ENCODE measurements at places on chromosomes 11 and 22.

GRCh38 chr11:125443767-125444311 lies 52.2 kb downstream of the FEZ1 start:
- no peak for DNase-seq

DNA sequence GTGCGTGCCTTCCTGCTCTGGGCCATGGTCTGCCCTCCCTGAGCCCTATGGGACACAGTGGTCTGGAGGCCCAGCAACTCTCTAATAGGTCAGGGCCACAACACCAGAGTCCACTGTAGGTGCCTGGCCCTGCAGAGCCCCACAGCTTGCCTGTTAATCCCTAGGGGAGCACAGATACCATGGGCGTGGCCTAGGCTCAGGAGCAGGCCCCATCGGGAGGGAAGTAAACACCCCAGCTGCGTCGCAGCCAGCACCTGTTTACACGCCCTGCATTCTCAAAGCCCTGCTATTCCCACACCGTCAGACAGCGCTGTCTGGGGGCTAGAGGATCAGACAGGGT lies 2.5 kb downstream of the KCTD17 start:
- DNase-seq, result no peak

- DNase-seq, result no peak
These were observed 56.4 kb downstream of the TRAF6 start for GRCh38 chr11:36453678-36454077.

- DNase-seq, result no peak
These were observed 54.3 kb downstream of the CTNND1 start for GRCh38 chr11:57815877-57816276.

DNA sequence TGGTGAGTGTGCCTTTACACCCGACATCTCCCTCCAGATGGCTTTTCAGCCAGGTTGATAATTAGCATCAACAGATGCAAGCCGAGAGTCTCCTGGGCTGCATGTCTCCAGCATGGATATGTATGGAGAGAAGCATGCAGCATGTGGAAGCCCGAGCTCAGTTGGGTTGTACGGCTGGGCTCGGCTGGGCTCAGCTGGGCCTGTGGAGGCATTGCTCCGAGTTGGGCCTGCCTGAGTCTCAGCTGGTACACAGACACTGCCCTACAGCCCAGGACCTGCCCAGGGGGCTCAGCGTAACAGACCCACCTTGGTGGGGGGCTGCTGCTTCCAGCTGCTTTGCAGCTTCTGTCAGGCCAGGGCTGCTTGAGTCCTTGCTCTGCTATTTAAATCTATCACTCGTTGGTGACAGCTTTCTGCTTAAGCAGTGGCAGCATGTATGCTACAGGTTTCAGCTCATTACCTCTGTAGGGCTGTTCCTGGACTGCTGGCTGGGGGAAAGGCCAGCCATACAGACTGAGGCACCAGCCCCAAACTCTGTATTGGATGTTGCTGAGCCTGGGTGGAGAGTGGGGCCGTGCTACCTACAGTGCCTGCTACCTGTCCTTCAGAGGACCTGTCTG lies 115.5 kb downstream of the TEAD1 start:
- no peak for DNase-seq

GRCh38 chr11:82539669-82540068 lies 194.0 kb downstream of the FAM181B start:
- no peak for DNase-seq

GRCh38 chr22:29334696-29335344 lies 19.3 kb upstream of the RASL10A start:
- DNase-seq, result no peak

DNA sequence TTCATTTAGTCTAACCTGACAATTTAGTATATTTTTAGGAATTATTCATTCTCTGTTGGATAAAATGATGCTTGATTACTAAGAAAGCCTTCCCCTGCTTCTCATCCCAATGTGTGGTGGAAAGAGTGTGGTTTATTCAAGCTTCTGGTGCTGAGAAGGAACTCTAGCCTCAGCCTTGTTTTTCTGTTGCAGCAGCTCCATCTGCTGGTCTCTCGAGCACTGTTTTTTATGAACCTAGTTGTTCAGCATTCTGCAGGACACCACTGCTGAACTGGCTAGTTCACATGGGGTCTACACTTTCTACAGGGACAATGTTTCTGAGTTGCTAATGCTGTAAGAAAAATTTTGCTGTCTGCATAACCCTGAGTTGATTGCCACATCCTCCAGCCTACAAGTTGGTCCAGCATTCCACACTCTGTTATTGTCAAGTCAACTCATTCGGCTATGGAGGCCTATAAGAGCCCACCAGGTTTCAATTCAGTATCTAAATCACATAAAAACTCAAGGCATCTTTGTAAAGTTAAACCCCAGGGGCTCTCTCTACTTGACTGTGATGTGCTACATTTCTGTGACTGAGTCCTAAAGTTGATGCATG lies 14.3 kb downstream of the OR2AG2 start:
- peak; percentile 54 for DNase-seq

- DNase-seq, result no peak
These were observed 35.5 kb downstream of the POLR3H start for GRCh38 chr22:41508770-41509170.

DNA sequence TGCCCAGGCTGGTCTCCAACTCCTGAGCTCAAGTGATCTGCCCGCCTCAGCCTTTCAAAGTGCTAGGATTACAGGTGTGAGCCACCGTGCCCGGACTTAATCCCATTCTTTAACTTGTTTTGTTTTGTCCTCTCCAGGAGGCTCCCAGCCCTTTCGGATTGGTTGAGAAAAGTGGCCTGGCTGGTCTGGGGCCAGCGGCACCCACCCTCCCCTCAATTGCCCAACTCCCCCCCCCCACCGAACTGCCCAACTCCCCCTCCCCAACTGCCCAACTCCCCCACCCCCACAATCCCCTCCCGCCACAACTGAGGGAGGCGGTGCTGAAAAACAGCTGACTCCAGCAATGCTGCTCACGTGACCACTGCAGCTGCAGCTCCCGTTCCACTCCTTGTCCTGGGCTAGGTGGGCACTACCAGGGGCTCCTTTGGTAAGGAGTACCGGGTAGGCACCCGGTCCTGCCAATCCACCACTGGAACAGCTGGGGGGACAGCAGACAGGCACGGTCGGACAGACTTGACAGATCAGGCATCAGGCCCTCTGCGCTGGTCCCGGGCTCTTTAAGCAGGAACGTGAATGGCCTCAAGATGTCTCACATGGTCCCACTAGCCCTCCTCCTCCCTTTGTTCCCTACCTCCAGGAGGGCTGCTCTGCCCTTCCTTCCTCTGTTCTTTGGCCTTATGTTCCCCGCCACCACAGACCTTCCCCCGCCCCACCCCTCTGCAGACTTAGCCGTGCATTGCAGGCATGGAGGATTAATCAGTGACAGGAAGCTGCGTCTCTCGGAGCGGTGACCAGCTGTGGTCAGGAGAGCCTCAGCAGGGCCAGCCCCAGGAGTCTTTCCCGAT lies at the start of gene TCN2:
TCN2 (plus strand) TSS at position 720 of the 845 bp plus-strand sequence. CDS start 158 bp downstream, outside the sequence.
- DNase-seq, result peak; percentile 73

DNA sequence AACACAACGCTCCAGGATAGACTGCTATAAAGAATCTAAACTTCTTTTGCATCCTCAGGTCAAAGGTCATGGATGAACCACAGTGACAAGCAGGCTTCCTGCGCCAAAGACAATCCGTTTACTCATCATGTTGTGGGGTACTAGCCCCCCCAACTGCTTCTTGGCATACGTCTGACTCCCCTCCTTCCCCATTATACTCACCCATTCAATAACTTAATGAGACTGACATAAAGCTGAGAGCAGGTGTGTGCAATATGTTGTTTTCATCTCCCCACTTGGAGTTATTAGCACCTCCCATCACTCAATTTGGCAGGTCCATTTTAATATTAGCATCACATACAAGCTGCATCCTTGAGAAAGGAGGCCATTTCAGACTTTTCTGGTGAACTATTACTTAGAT lies 157.1 kb downstream of the CADM1 start:
- DNase-seq, result no peak

DNA sequence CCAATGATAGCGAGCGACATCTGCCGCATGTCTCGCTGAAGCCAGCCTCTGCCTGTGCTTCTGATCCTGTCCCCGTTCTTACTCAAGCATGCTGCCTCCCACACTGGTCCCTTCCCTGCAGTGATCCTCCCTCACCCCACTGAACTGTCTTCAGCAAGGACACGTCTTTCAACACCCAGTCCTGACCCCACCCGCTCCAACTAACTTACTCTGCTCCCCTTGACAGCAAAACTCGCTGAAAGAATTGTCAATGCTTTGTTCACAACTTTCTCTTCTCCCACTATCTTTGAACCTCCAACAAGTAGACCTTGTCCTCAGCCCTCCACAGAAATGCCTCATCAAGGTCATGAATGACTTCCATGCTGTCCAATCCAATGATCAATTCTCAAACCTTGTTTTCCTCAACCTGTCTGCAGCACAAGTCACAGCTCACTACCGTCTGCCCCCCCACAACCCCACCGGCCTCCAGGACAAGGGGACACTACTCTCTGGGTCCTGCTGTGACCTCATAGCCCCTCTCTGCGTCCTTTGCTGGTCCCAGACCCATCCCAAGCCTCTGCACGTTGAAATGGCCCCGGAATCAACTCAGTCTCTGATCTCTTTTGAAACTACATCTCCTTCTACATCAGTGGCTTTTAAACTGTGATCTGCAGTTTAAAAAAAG lies 108.0 kb downstream of the MICAL3 start:
- DNase-seq, result no peak

DNA sequence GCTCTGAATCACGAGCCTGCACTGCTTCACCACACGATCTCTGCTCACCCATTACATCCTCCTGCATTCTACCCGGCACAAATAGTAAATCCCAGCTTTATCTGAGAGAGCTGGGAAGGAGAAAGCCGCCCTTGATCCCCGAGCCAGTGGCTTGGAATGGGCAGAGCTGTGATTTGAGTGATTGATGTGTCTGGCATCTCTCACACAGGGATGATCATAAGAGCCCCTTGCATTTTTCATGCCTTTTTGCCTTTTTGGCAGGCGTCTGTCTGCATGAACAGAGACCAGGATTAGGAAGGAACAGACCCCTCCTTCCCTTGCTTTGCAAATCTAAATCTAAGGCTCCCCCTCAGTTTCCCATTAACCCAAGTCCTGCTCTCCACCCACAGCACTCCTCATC lies 945.3 kb downstream of the NTM start:
- DNase-seq, result no peak

- peak; percentile 92 for DNase-seq
These were observed at the start of gene ZBED4 for GRCh38 chr22:49852898-49853894. ZBED4 (plus strand) TSS chr22:49853844; CDS start chr22:49883663, 29,819 bp downstream.

- no peak for DNase-seq
These were observed 21.6 kb downstream of the RTN4R start for GRCh38 chr22:20246368-20247009.

DNA sequence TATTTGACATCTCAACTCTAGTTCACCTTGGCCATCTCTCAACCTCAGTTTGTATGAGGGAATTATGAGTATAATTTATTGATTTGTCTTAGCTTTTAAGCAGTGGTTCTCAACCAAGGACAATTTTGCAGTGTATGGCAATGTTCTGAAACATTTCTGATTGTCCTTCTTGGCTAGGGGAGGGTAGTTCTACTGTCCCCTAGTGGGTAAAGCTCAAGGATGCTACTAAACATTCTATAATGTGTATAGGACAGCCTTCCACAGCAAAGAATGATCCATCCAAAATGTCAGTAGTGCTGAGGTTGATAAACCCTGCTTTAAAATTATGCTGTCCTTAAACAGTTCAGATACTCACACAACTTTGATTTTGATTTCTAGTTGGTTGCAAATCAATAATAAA lies 78.1 kb upstream of the ALKBH3 start:
- no peak for DNase-seq

DNA sequence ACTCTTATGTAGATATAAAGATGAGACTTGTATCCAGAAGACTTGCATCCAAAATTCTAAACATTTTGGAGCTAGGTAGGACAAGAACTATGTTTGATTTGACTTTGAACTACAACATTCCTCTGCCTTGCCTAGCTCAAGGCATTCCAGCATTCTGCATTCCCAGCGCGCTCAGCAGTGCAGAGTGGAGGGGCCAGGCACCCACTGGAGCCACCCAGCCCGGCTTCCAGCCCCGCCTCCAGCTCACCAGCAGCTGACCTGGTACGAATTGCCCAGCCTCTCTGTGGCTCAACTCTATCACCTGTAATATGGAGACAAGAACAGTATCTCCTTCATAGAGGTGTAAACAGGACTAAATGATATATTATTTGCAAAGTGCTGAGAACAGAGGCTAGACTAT lies 28.8 kb downstream of the PRDM10 start:
- DNase-seq, result no peak

- no peak for DNase-seq
These were observed 4.4 kb downstream of the CST6 start for GRCh38 chr11:66015936-66016792.

DNA sequence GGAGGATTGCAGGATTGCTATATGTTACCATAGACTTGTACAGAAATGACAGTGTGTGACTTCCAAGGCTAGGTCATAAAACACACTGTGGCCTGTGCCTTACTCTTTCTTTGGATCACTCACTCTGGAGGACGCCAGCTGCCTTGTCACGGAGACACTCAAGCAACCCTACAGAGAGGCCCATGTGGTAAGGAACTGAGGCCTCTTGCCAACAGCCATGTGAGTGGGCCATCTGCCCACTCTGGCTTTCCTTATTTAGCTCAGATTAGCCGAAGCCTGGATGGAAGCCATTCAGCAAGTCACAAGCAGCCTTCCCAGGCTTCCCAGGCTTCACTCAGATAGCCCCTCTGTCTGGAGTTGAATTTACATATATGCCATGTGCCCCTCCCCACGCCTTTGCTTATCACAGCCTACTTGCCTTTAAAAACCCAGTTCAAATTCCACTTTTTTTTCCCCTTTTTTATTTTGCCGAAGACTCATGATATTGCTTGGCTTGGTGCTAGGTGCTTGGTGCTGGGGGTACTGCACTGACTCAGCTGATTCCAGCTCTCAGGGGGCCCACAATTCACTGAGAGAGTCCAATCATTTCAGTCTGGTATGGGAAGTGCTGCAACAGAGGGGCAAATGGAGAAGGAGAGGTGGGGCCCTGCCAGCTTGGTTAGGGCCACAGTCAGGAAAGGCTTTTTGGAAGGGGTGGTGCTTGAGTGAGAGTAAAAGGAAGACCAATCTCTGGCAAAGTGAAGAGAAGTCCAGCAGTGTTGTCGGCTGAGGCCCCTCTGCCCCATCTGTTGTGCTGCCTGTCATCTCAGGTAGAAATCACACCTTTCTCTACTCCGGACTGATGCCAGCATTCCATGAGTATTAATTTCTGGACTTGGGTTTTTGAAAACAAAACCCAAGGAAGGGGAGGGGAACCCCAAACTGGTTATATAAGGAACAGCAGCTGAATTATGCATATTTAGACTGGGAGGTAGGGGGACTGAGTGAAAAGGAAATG lies 14.5 kb upstream of the P4HA3 start:
- peak; percentile 97 for DNase-seq

- DNase-seq, result no peak
These were observed 31.6 kb downstream of the CPT1A start for GRCh38 chr11:68810164-68810563.

- no peak for DNase-seq
These were observed 14.7 kb upstream of the RFPL3 start for GRCh38 chr22:32342977-32343376.

- DNase-seq, result peak; percentile 79
These were observed 34.3 kb downstream of the TSPAN18 start for GRCh38 chr11:44760917-44761550.

- no peak for DNase-seq
These were observed 2.7 kb downstream of the DRD2 start for GRCh38 chr11:113472471-113472870.

Measured in AG10803 (cell line).